NCI-H510A (cell line): ENCODE measurements at places on chromosomes 5 and 9.

DNA sequence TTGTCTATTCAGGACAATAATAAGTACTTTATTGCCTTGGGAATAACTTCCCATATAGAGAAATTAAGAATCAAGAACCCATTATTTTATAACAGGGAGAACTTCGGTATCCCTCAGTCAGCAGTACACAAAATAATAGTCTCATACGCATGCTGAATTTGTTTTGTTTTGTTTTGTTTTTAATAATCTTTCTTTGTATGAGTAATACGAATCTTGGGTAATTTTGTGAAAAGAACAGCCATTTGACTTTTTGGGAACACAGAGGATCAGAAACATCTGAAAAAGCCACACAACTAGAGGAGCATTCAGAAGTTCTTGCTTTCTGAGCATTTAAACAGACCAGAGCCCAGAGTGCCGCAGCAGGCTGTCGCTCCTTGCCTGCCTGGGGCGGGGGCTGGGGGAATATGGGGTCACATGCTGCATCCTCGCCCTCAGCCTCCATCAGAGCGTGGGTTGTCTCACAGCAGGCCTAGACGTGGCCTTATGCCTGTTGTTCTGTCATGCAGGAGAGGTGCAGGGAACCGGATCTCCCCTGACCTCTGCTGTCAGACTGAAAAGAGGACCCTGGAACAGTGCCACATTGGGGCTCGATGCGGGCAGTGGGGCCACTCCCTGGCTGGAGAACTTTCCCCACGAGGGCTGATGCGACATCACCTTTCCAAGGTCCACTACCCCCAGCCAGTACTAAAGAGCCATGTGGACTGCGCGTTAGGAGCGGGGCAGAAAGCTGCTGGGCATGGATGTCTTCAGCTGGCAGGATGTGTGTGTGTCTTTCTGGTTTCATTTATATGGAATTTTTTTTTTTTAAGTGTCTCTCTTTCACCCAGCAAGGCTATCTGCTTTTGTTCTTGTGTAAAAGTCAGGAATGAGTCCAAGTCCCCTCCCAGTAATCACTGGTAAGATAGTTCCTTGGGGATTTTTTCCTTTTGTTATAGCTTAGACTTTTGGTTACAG, 133.4 kb upstream of the OTULINL start:
- DNase-seq: no peak

DNA sequence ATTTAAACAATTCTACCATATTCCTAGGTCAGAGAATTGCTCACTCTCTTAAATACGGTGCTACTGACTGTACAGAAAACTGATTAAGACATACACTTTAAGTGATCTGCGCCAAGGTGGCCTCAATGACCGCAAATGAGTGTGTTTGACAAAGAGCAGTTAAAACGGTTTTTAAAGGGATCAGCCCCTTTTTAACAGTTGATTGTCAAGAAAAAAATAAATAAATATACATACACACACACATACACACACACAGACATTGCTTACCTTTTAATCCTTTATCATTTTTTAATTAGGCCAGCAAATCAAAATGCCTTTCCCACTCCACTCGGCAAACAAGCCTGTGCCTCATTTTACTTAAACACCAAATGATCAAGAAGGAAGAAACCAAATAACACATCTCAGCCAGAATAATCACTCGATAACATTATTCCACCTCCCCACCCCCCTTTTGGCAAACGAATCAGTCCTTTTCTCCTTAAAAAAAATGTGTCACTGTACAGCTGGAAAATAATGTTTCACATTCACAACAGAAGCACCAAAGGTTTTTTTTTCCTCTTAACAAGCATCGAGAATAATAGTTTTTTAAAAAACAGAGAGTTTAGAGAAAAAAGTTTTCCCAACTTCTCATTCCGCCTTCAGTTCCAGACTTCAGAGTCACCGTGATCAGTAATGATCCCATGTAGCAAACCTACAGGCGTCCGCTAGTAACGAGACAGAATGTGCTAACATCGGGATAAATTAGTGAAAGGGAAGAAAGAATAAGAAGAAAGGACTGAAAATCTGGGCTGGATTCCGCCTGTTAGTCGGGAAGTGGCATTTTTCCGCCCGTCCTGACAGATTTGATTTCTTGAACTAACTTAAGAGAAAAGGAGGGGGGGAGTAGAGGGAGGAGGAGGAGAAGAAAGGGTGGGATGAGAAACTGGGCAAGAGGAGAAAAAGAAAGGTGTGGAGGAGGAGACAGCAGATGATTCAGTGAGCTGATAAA, at the start of gene ZNF608:
Gene ZNF608, minus strand, starts transcription at position 712 of the 988 bp plus-strand sequence. CDS start 1,650 bp downstream, outside the sequence.
- DNase-seq: no peak

DNA sequence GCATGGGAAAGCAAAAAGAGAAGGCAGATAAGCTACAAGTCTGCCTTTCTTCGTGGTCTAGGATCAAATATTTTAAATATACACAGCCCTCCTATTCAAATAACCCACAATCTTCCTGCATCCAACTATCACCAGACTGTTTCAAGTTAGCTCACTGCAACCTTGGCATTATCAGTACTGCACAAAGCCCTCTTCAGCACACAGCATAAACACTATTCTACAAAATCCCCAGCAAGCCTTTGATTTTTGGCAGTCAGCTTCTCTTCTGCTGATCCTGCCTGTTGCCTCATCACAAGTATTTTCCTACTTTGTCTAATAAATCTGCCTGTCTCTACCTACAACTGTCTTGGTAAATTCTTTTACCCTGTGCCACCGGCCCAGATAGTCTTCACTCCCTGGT, 142.9 kb downstream of the COX7C start:
- no peak for DNase-seq

DNA sequence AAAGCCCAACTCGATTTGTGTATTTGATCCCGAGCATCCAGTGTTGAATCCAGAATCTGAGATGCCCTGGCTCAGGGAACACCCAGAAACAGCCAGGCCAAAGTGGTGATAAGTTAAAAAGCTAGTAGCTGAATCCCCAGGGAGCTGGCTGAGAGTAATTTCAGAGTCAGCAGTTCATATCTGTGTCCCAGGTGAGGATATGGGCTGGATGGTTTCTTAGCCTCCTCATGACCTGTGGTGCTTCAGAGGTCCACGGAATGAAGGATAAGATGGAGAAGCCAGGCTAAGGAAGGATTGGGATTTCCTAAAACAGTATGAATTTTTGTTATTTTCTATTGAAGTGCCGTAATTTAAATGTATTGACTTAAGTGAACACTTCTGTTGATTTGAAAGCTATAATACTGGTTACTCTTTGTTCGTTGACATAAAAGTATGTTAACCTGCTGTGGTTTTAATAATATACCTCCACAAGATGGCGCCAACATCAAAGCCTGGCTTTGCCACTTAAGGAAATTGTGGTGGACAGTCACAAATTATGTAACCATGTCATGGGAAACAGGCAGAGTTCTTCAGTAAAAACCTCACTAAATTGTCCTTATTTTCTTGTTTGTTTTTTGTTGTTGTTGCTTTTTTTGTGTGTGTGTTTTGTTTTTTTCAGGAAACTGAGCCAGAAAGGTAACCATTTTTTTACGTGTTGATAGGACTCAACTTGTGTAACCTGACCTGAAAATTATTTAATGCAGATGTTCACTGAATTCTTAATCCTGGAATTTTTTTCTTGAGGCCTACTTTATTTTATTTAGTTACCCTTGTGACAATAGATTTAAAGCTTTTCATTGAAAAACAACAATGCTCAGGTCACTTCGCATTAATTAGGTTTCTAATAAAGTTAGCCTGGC, 11.4 kb downstream of the MTAP start:
- DNase-seq: peak; percentile 23

DNA sequence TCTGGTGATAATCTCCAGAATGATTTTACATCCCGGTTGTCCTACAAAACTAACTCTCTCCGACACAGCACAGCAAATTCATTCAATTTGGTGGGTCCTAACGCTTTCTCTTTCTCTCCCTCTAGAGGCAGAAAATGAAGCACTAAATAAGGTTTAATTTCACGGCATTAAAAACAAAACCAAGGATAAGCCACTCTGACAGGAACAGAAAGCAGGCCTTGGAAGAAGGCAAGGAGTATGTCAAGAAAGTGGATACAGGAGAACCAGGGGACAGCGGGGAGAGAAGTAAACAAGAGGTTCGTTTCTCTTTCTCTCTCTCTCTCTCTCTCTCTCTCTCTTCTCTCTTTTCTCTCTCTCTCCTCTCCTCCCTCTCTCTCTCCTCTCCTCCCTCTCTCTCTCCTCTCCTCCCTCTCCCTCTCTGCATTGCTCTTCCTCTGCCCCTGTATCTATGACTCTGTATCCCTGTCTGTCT, 49.8 kb downstream of the EBF1 start:
- no peak for DNase-seq

- DNase-seq: no peak
Observed at GRCh38 chr9:86943201-86944113, 3.8 kb downstream of the GAS1 start.

- DNase-seq: no peak
Observed at GRCh38 chr9:137638680-137639079, 19.9 kb downstream of the EHMT1 start.

- DNase-seq: no peak
Observed at GRCh38 chr9:130292106-130292505, 26.5 kb downstream of the HMCN2 start.

- DNase-seq: no peak
Observed at GRCh38 chr5:118679264-118679940, 308.9 kb downstream of the DTWD2 start.

GRCh38 chr9:109289931-109290330, 30.9 kb downstream of the EPB41L4B start:
- DNase-seq: no peak

DNA sequence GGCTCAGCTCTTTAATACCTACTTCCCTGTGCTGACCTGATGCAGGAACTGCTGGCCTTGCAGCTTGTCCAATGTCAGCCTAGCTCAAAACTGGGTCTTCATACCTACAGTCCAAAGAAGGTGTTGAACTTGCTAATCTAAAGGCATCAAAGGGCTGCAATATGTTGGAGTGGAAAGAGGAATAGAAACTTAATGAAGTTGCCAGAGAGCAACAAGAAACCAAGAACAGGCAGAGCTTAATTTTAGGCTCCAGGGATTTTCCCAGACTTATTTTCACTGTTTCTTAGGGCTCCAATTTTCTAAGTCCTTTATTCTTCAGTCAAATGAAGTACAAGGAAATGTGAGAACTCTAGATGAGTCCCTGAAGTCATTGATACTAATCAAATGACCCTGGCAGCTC, 17.6 kb upstream of the ERCC6L2 start:
- DNase-seq: no peak

GRCh38 chr5:64634997-64635686, 55.2 kb upstream of the SHISAL2B start:
- no peak for DNase-seq

GRCh38 chr5:12636209-12636608, 732.0 kb upstream of the CTNND2 start:
- no peak for DNase-seq

DNA sequence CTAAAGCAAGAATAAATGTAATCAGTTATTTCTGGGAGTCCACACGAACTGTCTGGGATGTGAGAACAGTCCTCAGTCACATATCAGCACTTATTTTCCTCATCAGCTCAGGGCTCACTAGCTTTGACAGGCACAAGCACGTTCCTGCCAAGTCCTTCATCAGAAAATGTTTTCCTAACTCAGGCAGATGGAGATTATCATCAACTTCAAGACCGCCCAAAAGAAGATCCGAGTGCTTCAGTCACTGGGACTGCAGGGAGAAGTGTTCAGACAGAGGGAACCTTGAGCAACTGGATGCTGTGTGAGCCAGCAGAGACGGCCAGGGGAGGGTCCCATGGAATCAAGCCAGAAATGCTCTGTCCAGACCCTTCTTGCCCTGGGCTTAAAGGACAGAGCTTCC, 189.4 kb downstream of the NXNL2 start:
- no peak for DNase-seq

DNA sequence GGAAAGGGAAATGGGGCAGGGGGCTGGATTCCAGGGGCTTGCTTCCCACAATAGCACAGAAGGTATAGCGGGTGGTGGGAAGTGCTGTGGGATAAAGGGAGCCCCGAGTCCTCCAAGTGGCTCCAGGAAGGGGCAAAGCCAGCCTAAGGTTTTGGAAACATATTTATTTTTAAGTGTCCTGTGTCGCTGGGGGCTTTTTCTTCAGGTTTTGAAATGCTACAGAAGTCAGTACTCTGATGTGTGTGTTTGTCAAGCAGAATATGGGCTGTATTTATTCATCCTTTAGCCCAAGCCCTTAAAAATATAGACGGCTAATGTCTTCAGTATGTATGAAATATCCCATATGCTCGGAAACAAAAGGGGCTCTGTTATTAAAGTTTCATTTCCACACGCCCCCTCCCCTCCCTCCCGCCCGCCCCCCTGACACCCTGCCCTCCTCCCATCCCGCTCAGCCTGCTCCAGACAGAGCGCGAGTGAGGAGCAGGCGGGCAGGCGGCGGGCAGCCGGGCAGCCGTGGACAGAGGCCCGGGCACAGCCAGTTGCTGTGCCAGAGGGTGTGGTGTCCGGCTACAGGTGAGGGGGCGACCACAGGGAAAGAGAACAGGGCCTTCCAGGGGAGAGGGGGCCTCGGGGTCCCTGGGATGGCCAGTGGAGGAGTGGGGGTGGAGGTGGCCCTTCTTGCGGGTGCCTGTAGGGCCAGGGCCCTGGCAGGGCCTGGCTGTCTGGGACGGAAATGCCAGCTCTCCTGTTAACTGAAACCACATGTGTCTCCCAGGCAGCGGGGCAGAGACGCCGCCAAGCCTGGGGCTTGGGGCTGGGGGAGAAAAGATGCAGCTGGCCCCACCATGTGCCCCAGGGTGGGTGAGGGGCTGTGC, 39.6 kb upstream of the SYNPO start:
- no peak for DNase-seq

GRCh38 chr5:139701056-139701741, 53.0 kb downstream of the CXXC5 start:
- DNase-seq: no peak

GRCh38 chr5:177542816-177543465, 11.4 kb downstream of the FAM193B start:
- DNase-seq: no peak

GRCh38 chr9:126411225-126411947, 84.8 kb downstream of the MVB12B start:
- no peak for DNase-seq

- DNase-seq: no peak
Observed at GRCh38 chr9:91770229-91770628, 179.8 kb downstream of the ROR2 start.

DNA sequence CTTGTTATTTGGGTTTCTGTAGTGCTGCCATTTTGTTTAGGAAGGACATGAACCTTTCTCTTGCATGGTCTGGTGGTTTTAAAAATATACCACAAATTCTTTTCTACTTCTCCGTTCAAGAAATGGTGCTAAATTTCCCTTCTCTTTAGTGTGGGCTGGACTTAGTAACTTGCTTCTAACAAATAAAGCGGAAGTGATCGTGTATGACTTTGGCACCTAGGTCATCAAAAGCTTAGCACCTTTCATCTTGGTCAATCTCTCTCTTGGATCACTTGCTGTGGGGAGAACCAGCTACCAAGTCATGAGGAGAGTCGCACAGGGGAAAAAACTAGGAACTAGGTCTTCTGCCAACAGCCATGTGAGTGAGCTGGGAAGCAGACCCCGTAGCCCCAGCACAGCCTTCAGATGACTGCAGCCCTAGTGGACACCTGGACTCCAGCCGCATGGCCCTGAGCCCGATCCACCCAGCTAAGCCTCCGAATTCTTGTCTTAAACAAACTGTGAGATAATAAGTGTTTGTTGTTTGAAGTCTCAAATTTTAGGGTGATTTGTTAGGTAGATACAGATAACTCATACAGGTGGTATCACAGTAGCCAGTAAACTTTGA, 87.7 kb upstream of the CKMT2 start:
- no peak for DNase-seq
